T-helper 17 cell (primary cell): ENCODE measurements at places on chromosomes 4 and X.

GRCh38 chrX:10509397-10509796 is 111.0 kb downstream of the MID1 start:
- no peak for DNase-seq

DNA sequence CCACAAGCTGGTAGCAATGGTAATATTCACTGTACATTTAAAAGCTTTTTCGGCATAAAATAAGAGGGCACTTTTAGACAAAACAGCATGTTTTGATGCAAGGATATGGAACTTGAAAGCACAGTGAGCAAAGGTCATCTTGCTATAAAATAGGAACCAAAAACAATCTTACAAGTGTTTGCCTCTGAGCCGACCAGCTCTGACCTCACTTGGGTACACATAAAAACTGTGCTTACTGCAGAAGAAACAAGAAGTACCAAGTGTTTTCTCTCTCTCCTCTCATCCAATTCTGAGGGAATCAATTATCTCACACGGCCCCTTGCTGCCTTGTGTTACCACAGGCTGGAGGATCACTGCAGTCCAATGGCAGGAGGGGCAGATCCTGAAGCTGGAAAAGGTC is 4.8 kb upstream of the IQSEC2 start:
- DNase-seq = no peak

DNA sequence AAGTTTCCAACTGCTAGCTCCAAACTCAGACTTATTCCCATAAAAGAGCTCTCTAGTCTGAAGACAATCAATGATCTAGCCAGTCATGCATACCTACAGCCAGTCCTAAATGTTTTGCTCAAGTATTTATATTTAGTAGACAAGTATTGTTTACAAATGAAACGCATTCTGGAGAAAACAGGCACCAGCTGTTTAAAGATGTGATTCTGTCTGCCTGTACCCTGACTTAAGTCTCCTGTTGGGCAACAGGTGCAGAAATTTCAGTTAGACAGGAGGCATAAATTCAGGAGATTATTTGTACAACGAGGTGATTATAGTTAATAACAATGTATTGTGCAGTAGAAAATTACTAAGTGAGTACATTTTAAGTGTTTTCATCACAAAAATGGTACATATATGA is 28.9 kb downstream of the LNX1 start:
- DNase-seq = no peak

- DNase-seq = no peak
These were observed 135.6 kb downstream of the FBXO8 start for GRCh38 chr4:174147863-174148262.

- DNase-seq = no peak
These were observed 238.4 kb upstream of the TEX13A start for GRCh38 chrX:105458846-105459245.

- no peak for DNase-seq
These were observed 151.0 kb upstream of the PSAPL1 start for GRCh38 chr4:7585768-7586167.

DNA sequence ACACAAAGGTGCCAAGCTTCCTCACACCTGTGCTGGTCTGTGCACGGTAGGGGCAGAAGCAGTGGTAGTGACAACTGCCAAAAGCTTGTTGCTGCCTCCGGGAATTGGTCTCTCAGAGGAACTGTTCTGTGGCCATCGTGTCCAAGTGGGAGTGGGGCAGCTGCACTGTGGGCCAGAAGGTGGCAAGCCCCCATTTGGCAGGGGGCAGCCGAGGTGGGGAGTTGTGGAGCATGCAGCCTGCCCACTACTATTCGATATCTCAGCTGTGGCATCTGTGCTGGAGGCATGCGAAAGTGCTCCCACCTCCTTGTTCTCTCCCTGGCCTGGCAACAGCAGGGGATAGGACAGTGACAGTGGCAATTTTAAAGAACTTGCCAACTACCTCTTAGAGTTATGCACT is 192.8 kb downstream of the TBX22 start:
- no peak for DNase-seq
